Posterior vena cava (tissue), 2 donors: ENCODE measurements at places on chromosomes 7 and 10.

DNA sequence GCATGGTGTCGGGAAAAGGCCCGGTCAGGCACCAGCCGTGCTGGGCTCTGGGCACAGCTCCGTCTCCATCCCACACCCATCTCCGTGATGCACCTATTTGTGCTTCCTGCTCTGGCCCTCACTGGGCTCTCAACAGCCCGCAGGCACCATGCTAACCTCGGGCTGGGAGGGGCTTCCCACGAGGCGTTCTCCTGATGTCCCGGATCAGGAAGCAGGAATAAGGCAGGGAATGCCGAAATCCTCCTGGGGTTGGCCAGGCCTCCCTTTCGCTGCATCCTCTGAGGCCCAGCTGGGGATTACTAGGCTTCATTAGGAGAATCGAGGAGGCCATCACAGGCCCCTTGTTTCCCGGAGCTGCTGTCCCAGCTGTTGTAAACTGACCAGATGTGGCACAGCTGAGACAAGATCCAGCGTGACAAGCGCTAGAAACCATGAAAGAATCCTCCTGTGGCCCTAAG lies 72.0 kb downstream of the FAM53B start:
- DNase-seq = no peak

DNA sequence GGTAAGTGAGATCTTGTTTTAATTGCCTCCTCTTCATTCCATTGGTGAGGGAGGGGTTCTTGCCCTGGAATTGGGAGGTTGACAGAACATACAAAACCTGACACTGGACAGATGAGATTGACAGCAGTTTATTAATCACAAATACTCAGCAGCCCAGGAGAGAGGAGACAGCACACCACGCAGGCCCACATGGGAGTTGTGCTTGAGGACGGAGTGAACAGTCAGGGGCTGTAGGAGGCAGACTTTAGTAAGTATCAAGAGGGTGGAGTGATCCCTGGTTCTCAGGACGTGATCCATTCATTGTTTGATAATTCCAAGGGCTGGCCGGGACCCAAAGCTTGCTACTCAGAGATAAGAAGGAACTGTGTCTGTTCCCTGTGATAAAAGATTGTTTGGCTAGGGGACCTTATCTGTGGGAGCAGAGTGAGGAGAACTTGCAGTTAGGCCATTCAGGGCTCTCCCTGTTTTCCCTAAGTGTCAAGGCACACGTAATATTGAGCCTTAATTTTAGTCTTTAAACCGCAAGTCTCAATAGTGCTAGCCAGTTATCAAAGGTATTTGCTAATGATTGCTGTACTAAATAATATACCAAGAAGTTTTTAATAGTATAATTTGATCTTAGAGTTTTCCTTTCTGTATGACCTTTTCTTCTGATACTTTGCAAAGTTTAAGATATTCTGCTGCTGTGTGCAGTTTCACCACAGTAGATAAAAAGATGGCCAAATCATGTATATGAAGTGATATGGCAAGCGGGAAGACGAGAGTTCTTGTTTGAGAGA lies 14.5 kb downstream of the CAPZA2 start:
- DNase-seq = no peak

DNA sequence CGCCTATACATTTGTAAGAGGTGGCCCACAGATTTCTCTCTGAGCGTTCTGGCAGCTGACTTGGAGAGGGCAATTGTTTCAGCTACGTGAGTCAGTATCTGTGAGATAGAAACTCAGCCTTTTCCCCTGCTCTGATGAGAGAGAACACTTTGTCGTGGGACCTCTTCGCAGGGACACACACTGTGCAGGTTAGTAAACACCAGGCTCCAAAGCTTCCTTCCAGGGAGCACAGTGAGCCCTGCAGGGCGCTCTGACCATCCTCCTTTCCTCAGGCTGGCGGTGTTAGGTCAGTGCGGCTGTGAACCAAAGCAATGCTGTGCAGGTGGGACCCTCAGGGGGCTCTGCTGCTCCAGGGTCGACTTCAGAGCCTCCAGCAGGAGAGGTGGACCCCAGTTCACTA lies 152.2 kb upstream of the TCF7L2 start:
- no peak for DNase-seq

- DNase-seq = no peak
These were observed 34.5 kb upstream of the SFTPD start for GRCh38 chr10:79983286-79983909.

- no peak for DNase-seq
These were observed 22.3 kb downstream of the CALML3 start for GRCh38 chr10:5546891-5547680.

GRCh38 chr10:49512121-49512809 lies 26.7 kb downstream of the ERCC6 start:
- DNase-seq = no peak

DNA sequence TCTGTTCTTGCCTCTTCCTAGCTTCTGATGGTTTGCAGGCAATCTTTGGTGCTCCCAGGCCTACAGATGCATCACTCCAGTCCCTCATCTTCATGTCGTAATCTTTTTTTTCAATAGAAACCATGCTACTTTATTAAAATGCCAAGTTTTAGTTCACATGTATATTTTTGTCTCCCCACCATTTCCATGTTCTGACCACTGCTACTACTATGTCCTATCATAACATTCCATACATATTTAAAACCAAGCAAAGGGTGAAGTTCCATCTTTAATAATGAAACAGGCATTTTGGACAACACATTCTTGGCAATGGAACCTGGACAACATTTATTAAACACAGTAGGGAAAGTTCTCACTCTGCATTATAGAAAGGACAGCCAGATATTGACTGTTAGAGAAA lies 58.8 kb downstream of the ZNF518A start:
- no peak for DNase-seq

DNA sequence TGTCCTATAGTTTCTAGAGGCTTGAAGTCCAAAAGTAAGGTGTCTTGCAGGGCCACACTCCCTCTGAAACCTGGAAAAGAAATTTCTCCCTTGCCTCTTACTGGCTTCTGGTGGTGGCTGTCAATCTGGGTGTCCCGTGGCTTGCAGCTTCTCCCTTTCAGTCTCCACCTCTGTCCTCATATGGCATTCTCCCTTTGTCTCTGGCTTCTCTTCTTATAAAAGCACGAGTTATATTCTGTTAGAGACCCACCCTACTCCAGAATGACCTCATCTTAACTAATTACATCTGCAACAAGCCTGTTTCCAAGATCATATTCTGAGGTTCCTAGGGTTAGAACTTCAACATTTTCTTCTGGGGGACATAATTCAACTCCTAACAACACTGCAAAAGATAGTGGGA lies 3.4 kb upstream of the GLI3 start:
- DNase-seq = no peak

- peak; percentile 94 for DNase-seq
These were observed 5.8 kb upstream of the POLM start for GRCh38 chr7:44087911-44088838.

GRCh38 chr7:140349144-140349771 lies 49.1 kb downstream of the SLC37A3 start:
- DNase-seq = no peak

GRCh38 chr10:58543141-58543540 lies 30.5 kb downstream of the BICC1 start:
- DNase-seq = no peak

DNA sequence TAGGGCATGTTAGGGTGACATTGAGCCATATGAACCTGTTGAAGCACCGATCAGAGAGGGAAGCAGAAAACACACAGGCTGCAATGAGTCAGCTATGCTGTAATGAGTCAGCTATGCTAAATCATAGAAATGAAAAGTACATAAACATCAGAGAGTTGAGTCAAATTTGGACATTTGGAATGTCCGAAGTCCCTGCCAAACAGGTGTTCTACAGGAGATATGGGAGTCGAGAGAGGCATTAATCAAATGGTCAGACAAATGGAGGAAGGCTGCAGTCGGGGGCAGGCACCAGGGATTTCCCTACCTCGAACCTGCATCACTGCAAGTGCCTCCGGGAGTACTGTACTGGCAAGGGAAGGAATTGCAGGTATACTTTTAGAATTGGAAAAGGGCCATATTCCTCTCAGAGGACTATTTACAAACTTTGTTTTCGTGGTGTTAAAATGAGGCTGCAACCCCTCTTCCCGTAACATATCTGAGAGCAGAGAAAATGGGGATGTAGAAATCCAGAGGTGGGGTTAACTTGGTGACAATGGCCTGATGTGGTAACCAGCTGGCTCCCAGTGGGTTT lies 8.8 kb upstream of the ZC3HAV1 start:
- no peak for DNase-seq

DNA sequence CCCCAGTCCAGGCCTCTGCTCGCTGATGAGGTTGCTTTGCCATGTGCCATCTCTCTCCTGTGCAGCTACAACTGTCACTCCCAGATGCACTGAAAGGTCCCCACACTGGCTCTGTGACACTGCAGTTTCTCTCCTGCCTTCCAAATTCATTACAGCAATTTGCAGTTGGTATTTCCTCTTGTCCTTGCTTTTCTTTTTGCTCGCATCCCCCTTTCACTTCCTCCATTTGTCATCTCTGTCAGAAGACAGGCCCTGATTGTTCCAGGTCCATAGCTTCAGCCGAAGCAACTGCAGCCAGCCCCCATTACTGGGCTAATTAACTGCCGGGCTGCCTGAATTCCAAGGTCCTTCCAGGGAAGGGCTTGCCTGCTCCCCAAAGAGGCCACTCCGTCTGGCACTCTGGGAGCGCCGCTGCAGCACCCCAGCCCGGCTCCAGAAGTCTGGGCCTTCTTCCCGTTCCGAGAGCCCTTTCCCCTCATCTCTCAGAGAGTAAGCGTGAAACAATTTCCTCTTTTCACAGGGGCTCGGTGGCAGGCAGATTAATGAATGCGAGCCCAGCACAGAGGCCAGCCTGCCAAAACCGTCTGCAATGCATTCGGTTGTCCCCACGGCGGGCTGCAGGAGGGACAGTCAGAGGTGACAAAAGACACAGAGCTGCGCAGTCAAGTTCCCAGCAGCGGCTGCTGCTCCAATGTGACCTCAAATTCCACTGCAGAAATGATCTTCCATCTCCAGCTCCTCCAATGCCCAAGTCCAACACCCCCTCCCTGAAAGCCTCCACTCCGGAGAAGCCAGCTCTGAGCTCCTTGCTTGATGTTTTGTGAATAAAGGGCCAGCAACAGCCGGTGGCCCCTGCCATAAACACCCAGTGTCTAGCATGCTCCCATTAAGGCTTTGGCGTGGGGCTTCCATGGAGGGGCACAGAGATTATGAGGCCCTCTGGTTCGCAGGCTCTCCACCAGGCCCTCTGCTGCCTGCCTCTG lies 279.4 kb upstream of the HABP2 start:
- no peak for DNase-seq

DNA sequence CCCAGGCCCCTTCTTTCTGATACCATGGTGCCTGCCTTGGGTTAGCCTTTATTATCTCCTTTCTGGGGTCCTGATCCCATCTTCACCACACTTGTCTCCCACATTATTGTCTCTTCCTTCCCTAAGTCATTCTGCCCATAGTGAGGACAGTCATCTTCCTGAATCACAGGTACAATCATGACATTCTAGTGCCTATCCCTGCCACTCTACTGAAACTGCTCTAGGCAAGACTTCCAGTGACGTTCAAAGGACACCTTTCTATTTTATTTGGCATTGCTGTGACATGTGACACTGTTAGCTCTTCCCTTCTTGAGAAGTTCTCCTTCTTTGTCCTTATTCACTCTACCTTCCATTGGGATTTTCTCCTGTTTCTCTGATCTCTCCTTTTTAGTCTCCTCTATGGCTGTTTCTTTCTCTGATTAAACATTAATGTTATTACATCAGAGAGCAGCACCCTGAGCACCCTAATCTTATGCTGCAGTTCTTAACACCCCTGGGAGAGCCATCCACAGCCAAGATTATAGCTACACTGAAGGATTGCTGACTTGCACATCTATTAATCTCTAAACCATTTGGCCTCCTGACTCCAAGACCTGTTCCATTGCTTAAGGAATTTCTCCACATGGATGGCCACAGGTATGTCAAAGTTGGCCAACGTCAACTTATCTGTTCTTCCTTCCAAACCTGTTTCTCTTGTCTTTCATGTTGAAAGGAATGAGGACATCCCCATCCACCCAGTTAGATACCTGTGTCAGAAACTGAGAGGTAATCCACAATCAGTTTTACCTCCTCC lies 10.9 kb downstream of the MACC1 start:
- DNase-seq = no peak

DNA sequence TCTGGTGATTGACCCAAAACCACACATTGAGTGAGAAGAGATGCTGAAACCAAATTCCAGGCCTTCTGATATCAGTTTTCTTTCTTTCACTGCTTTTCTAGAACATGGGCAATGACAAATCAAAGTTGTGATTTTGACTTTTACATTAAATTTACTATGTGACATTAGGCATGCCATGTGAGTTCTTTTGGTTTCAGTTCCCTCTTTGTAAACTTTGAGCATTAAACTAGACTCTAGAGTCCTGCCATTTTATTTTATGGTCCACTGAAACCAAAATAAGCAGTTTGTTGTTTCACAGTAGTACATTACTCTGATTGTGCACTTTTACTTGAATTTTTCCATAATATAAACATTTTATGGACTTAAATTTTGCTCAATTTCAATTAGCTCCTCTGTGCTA lies 381.1 kb upstream of the SEMA3D start:
- DNase-seq = no peak

DNA sequence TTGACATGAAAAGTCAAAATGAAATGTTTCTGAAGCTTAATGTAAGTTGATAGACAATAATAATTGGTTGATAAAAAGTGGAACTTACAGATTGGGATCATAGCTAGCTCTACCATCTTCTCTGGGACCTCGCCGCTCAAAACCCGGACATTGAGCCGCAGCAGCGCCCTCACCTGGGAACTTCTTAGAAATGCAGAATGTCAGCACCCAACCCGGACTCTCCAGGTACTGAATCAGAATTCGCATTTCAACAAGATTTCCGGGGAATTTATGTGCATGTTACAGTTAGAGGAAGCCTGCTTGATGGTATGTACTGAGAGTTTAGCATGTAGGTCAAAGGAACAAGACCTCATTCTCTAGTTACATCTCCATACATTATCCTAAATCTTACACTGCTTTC lies 36.7 kb upstream of the ABLIM1 start:
- DNase-seq = no peak
